Aortic smooth muscle cell (primary cell): ENCODE measurements at places on chromosomes 5 and 9. TPM values are rescaled to one million over a fixed set of nuclear protein-coding genes. Genes with fewer than 3 reads are reported as not detected.

Gene SLC36A1
- 7.0 and 8.1 TPM in 2 replicates for total RNA-seq

Gene PALM2AKAP2
- total RNA-seq = 18.2 and 20.3 TPM in 2 replicates

Gene BDP1
- 20.8 and 21.7 TPM in 2 replicates for total RNA-seq

Gene SLC6A19
- not detected in 2 replicates for total RNA-seq

Gene HACD4
- 1.2 and 1.7 TPM in 2 replicates for total RNA-seq

Gene BAAT
- total RNA-seq = not detected in 2 replicates

Gene LSM11
- total RNA-seq = 2.2 and 3.2 TPM in 2 replicates

Gene PCDHB14
- total RNA-seq = 0.92 and 1.1 TPM in 2 replicates
